Tibial nerve (tissue), 4 donors: ENCODE measurements at places on chromosomes 1 and 21.

GRCh38 chr1:151147132-151147503, 687 bp upstream of the SEMA6C start:
- no peak for DNase-seq

DNA sequence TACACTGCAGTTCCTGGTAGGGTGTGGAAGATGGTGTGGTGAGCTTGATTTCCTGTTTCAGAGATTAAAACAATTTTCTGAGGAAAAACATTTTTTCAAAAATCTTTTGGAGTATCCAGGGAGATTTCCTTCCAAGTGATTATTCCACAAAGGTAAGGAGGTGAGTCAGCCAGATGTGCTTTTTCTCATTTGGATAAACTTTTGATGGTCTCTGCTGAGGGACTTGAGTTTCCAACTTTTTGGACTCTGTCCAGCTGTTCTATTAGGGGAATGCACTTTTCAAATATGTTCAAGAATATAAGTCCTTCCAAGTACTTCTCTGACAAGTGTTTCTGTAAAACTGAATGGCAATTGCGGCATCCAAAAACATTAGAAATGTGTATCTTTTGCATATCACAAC, 628.8 kb upstream of the ADAMTS5 start:
- no peak for DNase-seq

GRCh38 chr1:233135833-233136232, 159.7 kb downstream of the PCNX2 start:
- DNase-seq = no peak

DNA sequence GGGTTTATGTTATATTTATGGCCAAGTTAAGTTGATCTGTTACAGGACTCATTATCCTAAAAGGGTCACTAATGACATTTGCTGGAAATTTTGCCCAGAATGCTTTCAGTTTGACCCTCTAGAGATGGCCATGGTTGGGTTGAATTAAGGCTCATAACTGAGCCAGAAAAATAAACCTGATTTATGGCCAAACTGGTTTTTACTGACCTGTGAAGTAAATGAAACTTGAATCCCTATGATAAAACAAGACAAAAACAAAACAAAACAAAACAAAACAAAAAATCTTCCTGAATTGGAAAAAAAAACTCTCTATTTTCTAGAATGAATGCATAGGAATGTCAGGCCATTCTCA, 72.5 kb upstream of the CLDN14 start:
- DNase-seq = no peak

- no peak for DNase-seq
Measured at GRCh38 chr1:208437401-208437800, 193.2 kb upstream of the PLXNA2 start.
